CD4-positive, alpha-beta T cell treated with Interleukin-12 subunit alpha and Interleukin-12 subunit beta, for 1 hour (primary cell): ENCODE measurements at places on chromosomes 2 and 18.

DNA sequence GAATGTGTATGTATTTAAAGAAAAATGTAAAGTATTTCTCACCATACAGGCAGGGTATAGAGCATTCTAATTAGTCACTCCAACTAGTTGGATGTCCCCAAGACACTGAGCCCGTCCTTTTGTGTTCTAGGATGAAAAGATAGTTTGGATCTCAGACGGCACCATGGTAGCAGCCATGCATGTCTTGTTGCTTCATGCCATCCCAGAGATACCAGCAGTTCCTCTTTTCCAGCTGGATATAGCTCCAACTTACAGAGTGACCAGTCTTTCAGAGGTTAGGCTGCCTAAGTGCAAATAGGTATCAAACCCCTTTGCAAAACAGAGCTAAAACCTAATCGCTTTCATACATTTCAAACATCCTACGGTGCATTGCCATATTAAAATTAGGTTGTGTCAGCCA, 275.3 kb downstream of the MTX2 start:
- DNase-seq = no peak

- DNase-seq = peak; percentile 14
These were observed 71.1 kb downstream of the DSC3 start for GRCh38 chr18:30971338-30971956.

DNA sequence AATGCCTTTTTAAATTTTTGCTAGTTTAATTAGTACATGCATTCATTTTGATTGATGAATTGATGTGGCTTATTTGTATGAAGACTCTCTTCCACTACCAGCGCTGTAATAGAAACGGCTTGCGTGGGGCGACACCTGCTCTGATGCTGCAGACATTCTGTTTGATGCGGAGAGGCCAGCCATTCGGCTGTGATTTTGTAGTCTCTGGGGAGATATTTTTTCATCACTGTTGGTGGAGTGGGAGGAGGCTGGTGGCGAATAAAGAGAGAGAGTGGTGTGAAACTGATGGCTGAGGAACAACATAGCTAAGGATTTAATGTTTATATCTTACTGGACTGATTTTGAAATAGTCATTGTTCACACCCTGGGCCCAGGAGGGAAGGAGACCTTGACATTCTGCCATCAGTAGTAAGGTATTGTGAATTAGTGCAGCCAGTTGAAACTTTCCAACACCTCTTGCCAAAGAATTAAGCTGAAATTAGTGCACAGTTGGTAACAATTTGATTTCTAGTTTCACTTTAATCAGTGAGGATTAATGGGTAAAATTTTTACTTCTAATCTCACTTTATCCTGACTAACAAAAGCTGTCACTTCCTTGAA, 224.1 kb downstream of the MTX2 start:
- no peak for DNase-seq

GRCh38 chr2:191679818-191680600, 2.1 kb downstream of the NABP1 start:
- DNase-seq = peak; percentile 75

DNA sequence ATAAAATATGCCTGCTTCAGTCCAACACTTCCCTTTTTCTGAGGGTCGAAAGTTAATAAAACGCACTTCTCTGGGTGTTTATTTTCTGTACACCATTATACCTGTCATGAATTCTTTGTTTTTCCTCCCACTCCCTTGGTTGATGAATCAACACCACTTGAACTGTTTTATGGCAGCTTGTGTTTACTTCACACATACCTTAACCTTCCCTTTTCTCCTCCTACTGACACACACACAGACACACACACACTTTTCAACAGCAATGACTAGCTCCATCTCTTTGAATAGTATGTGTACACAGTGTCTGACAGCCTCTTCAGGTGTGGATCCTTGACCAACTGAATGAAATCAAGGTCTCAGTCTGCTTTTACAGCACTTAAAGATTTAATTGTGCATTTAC, 91.3 kb downstream of the SATB2 start:
- no peak for DNase-seq

DNA sequence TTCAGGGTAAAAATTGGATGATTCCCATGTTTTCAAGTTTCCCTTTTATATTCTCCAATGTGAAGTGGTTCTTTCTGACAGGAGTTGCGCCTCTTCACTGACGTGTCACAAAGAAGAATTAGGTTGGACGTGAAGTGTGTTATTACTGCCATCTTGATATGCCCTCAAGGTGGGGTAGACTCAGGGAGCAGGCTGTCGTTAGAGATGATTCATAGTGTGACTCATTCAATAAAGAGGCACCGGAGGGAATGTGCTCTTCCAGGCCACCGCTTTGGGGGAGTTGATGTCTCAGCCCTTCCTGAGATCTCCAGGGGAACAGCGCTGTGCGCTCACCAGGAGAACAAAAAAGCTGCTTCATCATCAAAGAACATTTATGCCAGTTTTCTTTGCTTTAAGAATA, 3.6 kb upstream of the DGKD start:
- DNase-seq = no peak

GRCh38 chr18:63159590-63159989, 160.0 kb downstream of the BCL2 start:
- peak; percentile 38 for DNase-seq

- no peak for DNase-seq
These were observed 112.6 kb downstream of the PMS1 start for GRCh38 chr2:189896809-189897208.

DNA sequence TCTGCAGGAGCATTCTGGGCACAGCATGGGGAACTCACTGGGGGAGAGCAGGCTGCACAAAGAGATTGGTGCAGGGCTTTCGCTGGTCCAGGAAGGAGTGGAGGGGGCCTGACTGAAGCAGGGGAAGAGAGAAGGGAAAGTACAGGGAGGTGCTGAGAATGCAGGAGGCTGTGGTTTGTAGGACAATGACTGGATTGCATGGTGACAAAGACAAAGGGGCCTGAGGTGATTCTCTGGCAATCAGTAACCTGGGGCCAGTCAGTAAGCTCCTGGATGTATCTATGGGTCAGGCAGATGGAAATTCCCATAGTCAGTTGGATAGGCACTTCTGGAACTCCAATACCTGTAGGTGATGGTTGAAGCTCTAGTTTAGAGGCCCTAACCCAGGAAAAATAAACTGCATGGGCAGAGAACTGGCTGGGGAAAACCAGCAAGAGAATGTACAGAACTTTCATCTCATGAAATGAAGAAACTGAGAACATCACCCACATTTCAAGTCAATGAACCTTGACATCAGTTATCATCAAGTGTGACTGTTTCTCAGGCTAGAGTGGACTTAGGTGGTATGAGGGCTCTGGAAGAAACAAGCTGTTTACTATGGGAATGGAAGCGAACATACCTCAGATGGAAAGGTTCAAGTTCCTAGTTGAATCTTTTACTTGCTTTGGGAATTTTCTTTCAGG, 193.2 kb downstream of the TPGS2 start:
- DNase-seq = no peak

- DNase-seq = no peak
These were observed 56.9 kb downstream of the BCL2 start for GRCh38 chr18:63262369-63263335.
